H7 (cell line): ENCODE measurements at places on chromosomes 12 and 14.

DNA sequence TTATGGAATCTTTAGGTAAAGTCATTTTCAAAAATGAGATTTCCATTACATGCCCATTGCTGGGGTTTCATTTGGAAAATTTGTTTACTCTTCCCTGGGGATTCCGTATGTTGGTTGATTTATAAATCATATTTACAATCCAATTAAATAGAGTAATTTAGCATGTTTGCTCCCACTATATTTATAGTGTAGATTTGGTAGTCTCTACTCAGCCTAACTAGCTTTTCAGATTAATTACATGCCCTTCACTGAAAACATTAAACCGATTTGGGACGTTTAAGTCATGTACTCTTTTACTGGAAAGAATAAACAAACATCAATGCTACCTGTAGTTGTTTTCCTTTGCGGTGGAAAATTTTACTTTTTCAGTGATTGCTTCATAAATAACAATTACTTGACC lies 10.4 kb downstream of the PAX9 start:
- no peak for DNase-seq

DNA sequence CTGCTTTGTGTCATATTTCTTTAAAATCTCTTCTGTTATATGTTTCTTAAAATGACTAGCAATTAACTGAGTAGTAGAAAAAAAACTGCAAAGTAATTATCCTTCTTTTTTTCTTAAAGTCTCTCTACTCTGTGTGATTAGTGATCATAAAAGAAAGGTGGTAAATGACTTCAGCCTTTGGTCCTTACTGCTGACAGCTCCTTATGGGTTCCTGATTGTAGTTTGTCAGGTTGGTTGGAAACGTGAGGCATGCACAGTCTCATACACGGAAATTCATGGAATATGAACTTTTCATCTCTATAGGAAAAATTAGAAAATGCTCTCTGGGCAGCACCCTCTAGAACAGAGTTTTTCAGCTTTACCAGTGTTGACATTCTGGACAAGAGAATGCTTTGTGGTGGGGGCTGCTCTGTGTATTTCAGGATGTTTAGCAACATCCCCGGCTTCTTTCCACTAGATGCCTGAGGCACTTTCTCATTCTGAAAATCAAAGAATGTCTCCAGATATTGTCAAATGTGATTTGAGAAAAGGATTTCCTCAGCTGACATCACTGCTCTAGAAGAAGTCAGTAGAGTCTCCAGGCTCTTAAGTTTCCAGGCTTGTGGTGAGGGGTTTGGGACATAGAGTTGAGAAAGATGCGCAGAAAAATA lies 121.0 kb downstream of the PIK3C2G start:
- no peak for DNase-seq

GRCh38 chr12:12599750-12600643 lies 11.7 kb upstream of the CREBL2 start:
- DNase-seq, result no peak

DNA sequence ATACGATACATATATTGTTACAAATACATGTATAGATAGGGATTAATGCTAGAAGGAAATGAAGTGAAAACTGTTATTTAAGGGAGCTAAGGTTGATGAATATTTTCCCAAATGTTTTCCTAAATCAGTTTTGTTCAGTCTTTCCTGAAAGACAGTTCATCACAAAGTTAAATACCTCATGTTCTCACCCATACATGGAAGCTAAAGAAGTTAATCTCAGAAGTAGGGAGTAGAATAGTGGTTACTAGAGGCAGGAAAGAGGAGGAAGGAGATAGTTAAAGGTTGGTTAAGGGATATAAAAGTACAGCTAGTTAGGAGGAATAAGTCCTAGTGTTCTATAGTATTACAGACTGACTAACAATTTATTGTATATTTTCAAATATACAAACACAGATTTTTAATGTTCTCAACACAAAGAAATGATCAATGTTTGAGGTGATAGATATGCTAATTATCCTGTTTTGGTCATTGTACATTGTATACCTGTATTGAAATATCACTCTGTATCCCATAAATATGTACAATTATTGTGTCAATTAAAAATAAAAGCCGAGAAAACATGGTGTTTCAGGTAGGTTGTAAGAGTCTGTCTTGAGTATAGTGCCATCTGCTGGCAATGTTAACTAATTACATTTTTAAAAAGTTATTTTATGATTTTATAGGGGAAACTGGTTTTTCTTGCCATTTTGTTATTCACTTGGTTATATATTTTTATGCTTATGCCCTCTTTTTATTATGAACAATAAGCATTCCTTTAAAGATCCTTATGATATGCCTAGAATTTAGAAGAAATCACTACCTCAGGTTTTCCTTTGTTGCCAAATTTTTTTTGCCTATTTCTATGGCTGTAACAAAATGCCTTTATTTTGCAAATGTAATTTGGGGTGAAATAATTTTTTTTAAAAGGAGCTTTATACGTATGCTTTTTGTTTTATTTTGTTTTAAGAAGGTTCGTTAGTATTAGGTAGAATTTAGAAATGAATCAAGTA lies 26.9 kb downstream of the ZDHHC17 start:
- DNase-seq, result peak; percentile 7

DNA sequence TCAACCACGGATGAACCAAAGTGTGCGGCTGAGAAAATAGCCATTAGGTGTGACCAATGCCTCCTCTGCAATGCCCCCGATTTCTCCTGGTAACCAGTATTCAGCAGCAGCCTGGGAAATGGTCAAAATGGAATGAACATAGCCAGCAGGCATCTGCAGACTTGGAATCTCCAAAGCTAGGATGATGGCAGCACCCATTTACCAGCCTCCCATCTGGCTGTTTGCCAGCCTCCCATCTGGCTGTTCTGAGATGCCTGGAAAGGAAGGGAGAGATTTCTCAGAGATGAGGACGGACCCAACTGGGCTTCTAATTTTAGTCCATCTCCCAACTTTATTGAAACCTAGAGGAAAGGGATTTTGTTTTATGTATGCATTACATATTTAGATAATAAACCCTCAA lies 16.2 kb downstream of the CLMN start:
- DNase-seq, result no peak

DNA sequence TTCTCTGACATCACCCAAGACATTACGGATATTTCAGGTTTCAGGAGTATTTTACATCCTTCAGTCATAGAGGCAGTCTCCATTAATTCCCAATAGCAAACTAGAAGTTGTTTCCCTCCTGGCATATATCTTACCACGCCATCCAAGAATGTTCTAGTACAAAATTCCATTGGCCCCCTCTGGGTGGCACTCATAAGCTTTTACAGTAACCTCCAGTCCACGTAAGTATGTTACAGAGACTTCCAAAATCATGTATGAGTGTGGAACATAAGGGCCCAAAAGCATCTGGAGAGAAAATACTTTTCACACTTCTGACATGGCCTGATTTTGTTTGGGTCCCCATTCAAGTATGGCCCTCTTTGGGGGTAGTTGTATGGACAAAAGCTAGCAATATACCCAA lies 58.1 kb upstream of the DHRS4 start:
- DNase-seq, result peak; percentile 31

DNA sequence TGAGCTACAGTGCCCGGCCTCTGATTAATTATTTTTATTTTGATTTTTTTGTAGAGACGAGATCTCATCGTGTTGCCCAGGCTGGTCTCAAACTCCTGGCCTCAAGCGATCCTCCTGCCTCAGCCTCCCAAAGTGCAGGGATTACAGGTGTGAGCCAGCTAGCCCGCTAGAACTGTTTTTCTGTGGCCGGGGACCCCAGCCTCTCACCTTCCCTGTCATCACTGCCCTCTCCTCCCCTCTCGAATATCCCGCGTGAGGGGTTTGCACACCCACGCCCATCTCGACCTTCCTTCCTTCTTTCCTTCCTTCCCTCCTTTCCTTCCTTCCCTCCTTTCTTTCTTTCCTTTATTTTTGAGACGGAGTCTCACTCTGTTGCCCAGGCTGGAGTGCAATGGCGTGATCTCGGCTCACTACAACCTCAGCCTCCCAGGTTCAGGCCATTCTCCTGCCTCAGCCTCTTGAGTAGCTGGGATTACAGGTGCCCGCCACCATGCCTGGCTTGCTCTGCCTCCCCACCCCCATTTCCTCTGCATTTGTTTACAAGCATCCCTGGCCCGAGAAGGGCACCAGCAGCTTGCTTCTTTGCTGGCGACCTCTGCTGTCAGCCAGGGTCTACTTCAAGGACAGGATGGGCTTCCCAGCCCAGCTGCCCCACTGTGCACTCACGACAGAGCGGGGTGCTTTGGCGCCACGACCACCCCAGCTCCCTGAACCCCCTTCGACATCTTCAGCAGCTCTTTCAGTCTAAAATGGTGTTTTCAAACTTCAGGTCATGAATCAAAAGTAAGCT lies 4.3 kb upstream of the TRAF3 start:
- peak; percentile 90 for DNase-seq

GRCh38 chr12:84073401-84073800 lies 839.2 kb downstream of the SLC6A15 start:
- no peak for DNase-seq

GRCh38 chr14:53209370-53209769 lies 56.2 kb upstream of the DDHD1 start:
- DNase-seq, result no peak
